NCI-H187 treated with DMSO at 0.1 percent for 48 hours (cell line): ENCODE measurements at places on chromosomes 5 and 9.

GRCh38 chr5:154042766-154043165 lies 4.0 kb downstream of the MFAP3 start:
- DNase-seq, result no peak

GRCh38 chr9:124370896-124371582 lies 44.2 kb downstream of the PSMB7 start:
- DNase-seq, result no peak

DNA sequence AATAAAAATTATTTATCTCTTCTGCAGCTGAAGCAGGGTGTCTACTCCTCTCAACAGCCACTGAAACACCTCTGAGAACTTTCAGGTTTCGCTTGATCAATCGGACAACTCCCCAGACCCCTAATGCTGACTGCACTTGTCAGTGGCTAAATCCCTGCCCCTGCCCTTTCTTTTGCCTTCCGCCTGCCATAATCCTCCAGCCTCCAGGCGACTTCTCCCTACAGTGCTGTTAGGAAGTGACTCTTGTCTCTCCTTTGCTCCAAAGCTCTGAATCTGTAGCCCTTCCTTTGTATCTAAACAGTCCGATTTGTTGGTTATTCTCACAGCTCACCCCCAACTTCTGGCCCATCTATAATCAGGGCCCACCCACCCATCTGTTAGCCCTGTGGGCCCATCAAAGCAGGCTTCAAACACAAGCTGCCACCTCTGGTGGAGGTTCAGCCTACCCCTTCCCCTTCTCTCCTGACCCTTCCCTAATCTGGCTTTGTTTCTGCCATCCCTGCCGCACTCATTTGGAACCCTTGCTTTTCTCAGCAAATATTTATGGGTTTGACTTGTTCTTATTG lies 53.7 kb upstream of the IFNK start:
- DNase-seq, result no peak

GRCh38 chr9:2253636-2254580 lies 238.8 kb downstream of the SMARCA2 start:
- DNase-seq, result no peak

- DNase-seq, result no peak
Measured at GRCh38 chr5:107517185-107518033, 153.3 kb downstream of the EFNA5 start.

- DNase-seq, result no peak
Measured at GRCh38 chr9:17021387-17021970, 113.4 kb upstream of the CNTLN start.

DNA sequence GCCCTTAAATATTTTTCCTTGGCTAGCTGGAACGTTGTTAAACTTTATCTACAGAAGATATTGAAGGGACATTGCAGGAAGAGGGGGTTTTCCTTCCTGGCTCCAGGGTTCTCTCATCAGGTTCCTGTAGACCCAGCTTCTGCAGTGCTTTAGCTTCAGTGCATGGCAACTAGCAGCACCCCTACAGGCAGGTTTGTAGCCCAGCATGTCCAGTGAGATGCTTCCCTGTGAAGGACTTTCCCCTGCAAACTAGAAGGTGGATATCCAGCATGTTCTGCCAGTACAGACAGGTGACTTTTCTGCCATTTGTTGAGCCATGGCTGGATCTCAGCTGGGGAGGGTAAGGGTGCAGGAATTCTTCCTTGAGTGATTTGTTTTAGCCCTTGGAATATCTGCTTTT lies 10.4 kb downstream of the CCL28 start:
- DNase-seq, result no peak

- DNase-seq, result no peak
Measured at GRCh38 chr5:128353441-128354107, 184.5 kb downstream of the FBN2 start.

GRCh38 chr5:108788142-108788541 lies 40.4 kb downstream of the FER start:
- no peak for DNase-seq

DNA sequence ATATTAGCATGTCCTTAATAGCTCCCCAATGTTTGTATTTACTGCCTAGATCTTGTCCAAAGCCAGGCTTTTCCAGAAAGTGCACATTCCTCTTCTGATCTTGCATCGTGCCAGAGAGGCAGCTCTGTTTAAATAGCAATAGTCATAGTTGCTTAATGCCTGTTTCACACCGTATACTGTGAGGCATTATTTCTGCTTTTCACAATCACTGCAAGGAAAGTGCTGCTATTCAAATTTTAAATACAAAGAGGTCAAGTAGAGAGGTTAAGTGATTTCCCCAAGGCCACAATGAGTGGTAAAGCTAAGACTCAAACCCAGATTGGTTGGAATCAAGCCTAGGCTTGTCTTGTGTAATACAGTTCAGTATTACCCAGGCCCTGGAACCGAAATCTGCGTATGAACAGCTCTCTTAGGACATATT lies 153.6 kb downstream of the SNX18 start:
- DNase-seq, result no peak

DNA sequence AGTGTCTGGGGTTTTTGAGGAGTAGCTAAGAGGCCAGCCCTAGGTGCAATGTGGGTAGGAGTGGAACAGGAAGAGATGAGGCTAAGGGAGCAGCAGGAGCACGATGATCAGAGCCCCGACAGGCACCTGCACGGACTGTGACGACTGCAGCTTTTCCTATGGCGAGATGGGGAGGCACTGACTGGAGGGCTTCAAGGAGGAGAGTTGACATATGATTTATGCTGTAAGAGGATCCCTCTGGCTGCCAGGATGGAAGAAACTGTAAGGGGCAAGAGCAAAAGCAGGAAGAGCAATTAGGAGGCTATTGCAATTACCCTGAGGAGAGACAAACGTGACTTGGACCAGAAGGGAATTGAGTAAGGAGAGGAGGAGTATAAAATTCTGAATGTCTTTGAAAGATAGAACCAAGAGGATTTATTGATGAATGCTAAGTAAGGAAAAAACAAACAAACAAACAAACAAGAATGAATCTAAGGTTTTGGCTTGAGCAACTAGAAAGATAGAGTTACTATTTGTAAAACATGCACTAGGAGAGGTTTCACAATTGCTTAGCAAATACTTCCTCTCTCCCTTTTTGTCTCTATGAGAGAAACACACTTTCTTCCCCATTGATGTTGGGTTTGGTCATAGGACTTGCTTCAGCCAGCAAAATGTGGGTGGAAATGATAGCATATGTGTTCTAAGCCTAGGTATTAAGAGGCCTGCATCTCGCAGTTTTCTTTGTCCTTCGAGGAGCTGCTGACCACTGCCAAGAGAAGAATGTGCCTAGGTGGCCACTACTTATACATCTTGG lies 32.9 kb downstream of the TRPC7 start:
- DNase-seq, result peak; percentile 70

GRCh38 chr9:111986035-111986556 lies 89.5 kb downstream of the UGCG start:
- DNase-seq, result no peak

GRCh38 chr5:83563631-83564030 lies 92.1 kb downstream of the VCAN start:
- DNase-seq, result no peak

GRCh38 chr5:13508559-13508958 lies 435.9 kb downstream of the DNAH5 start:
- DNase-seq, result no peak

- no peak for DNase-seq
Measured at GRCh38 chr5:127046343-127047072, 16.1 kb upstream of the MARCHF3 start.

DNA sequence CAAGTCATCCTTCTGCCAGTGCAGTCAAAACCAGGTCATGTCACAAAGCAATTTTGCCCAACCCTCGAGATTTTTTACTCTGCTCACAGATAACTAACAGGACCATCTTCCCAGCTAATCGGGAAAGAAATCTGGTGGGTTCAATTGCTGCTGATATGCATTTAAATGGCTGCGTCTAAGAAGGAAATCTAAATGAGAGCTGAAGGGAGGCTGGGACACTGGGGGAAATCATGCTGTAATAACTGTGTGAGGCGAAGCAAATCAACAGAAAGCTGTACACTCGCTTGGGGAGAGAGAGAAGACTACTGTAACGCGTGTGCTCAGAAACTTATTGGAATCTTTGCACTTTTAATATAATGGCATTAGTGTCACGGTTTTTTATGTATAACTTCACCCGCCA lies 535.0 kb downstream of the CDK5RAP2 start:
- DNase-seq, result no peak

- no peak for DNase-seq
Measured at GRCh38 chr5:57434227-57434640, 48.4 kb downstream of the ACTBL2 start.

DNA sequence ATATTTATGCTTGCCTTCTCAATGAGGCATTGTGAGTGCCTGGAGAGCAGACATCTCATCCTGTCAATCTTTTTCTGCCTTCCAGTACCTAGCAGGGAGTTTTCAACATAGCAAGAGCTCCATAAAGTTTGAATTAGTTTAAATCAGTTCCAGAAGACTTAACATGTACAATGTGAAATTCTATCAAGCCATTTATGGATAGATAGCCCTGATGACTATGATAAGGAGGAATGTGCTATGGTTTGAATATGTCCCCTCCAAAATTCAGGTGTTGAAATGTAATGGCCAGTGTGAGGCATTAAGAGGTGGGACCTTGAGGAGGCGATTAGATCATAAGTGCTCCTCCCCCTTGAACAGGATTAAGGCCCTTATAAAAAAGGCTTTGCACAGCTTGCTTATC lies 306.9 kb upstream of the SMARCA2 start:
- DNase-seq, result peak; percentile 18

DNA sequence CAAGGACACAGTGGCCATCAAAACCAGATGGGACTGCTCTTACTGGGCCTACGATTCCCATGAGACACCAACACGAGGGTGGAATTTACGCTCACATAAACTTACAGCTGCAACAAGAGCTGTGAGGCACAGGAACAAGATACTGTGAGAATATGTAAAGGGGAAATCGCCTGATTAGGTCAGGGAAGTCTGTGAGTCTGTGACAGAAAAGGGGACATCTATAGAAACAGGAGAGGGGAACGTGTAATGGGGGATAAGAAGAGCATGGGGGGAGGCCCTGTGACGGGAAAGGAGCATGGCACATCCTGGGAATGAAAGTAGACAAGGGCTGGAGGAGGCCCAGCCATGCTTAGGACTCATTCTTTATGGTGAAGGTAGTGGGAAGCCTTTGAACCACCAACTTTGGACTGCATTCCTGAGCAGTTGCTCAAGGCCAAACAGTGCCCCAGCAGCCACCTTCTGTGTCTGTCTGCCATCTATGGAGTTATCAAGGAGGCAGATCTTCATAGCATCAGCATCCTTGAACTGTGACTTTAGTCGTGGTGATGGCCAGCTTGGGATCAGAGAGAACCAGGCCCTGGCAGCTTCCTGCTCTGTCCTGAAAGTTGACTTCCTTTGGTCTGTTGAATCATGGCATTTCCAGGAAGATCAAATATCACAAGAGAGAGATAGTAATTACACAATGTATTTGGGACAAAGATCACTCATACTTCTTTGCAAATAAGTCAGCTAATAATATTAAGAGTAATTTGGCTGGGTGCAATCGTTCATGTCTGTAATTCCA lies 87.9 kb upstream of the FAM169A start:
- DNase-seq, result no peak

- DNase-seq, result no peak
Measured at GRCh38 chr9:34381323-34381722, 4.6 kb upstream of the MYORG start.

DNA sequence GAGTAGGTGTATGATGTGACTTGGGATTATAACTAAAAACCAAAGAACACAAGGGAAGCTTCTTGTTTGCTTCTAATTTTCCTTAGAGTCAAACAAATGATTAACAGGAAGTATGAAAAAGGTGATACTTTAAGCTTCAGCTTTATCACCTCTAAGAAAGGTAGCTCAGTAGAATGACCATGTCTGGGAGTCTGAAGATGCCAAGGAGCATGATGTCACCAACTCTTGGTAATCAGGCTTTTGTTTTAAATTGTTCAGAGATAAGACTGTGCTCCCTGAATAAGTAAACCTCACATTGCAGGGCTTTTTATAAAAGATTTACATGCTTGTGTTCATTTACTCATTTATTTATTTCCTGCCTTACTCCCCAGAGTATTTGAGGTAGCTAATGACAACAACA lies 169.9 kb downstream of the FER start:
- DNase-seq, result no peak

DNA sequence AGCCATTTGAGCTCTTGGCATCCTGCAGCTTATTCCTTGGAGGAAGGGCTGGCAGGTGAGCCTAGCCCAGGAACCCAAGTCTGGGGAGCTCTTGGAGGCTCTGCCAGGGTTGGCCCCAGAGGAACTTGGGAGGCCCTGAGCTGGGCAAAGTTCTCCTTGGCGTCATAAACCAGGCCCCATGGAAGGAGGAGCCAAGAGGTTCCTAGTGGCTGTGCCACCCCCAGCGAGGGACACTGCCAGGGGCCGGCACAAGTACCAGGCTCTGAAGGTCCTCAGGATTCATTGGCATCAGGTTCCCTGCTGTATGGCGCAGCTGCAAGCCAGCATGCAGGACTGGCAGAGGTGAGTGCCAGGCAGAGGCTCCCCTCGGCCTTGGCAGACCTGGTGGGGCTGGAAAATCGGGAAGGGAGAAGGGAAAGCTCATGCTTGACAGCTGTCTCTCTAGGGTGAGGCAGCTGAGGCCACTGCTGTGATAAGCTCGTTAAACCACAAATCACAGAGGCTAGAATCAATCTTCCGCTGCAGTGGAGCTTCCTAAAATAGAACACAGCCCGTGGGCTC lies 54.6 kb upstream of the SYNPO start:
- DNase-seq, result no peak

DNA sequence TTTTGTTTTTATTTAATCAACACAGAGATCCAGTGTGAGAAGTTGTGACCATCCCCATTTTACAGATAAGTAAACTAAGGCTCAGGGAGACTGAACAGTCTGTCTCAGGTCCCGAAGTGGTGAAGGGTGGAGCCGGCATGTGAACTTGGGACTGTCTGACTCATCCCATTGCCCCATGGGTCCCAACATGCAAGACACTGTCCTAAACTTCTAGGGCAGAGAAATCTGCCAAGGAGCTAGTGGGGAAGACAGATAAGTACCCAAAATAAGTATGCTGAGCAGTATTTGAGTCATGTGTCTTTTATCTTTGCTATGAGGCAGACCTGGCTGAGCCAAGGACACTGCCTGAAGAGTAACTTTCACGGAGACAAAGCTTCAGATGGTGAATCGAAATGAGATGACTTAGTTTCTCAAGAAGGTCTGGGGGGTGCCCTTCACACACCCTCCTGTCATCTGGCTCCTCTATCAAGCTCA lies 64.3 kb upstream of the SLC25A51 start:
- no peak for DNase-seq

DNA sequence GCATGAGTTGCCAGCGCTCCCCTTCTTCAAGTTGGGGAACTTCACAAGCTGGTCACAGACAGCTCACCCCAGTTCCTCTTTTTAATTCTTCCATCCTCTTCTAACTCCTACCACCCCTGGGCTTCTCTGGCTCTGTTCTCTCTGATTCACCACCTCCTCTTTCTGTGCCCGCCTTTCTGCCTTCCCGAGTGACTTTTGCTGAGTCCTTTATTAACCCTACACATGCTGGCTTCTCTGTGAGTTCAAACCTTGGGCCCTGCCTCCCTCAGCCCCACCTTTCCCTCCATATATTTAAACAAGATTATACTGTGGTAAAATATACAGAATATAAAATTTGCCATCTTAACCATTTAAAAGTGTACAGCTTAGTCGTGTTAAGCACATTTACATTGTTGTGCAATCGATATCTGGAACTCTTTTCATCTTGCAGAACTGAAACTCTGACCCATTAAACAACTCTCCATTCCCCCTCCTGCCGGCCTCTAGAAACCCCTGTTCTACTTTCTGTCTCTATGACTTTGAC lies 32.0 kb downstream of the SLC46A2 start:
- no peak for DNase-seq
